Fibroblast of lung (primary cell): ENCODE measurements at places on chromosomes 6 and 20. TPM values are rescaled to one million over a fixed set of nuclear protein-coding genes. Genes with fewer than 3 reads are reported as not detected.
A peak's percentile ranks its signal among the peaks of the same experiment; 100 is the strongest.

DNA sequence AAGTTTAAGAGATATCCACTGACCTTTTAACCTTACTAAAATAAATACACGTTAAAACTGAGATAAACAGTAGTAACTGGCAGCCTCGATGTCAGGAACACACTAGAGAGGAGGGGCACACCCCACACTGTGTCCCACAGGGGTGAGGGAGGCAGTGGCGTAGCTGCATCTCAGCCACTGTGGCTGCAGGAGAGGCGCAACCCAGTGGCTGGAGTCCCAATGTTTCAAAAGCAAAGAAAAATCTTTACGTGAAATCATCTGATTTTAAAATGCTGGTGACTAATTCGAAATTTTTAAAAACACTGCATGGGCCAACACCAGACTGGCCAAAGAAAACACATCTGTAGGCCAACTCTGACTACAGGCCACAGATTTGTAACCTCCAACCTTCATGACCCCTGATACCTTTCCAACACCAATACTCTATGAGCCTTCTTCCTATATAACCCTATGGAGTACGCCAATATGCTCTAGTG is 54.7 kb downstream of the TRAM2 start:
- DNase-seq = peak; percentile 92

Gene CTCFL
- not detected in 2 replicates for total RNA-seq

- DNase-seq = no peak
Measured at GRCh38 chr6:31614075-31614619, 887 bp upstream of the AIF1 start.

- peak; percentile 29 for DNase-seq
Measured at GRCh38 chr6:143507358-143508145, 4.0 kb downstream of the FUCA2 start.

GRCh38 chr20:37354210-37355195 is 8.6 kb downstream of the SRC start:
- no peak for DNase-seq

DNA sequence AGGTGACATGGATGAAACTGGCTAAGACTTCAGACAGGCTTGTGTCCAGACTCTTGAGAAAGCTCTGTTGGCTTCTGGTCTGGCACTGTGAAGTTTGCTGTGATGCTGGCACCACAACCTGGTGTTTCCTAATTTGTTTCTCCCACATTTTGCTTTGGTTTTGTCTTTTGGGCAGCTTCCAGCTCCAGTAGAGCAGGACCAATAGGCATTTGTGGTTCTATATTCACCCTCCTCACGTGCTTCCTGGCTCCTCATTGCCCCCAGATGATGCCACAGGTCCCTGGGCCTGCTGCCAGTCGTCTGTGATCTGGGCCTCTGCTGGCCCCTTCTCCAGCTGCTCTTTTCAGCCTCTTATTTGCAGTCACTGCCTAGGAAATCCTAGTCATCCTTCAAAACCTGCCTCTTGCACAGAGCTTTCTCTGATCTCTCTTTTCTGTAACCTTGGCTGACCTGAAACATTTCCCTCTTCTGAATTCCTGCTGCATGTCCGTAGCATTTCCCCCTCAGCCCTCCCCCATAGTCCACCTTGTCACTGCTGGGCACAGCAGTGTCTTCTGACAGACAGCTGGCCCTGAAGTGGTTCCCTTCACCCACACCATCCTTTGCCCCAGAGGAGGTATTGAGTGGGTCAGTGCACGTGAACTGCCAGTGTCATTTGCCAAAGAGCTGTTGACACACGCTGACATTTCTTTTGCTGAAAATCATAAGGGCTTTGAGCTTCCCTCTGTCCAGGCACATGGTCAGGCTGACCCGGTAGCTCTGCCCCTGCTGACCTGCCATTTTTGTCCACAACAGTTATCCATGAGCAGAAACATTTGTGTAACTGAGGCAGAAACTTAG is 63.0 kb downstream of the PTPN1 start:
- DNase-seq = peak; percentile 73

- DNase-seq = no peak
Measured at GRCh38 chr20:37807471-37808232, 95.3 kb upstream of the VSTM2L start.
